ENCODE measurements at places on chromosomes 1 and 21. TPM values are rescaled to one million over a fixed set of nuclear protein-coding genes. Genes with fewer than 3 reads are reported as not detected.

Gene TNNI3K
- not detected for total RNA-seq

Gene OR2G3
- not detected for total RNA-seq

Gene VHLL
- not detected for total RNA-seq

Gene SNX27
- 27.1 TPM for total RNA-seq

Gene RAD54L
- total RNA-seq = 65.0 TPM

Gene MIXL1
- not detected for total RNA-seq

Gene MAB21L3
- not detected for total RNA-seq

Gene TSACC
- not detected for total RNA-seq

Gene AMY1C
- not detected for total RNA-seq

Gene OR2AK2
- not detected for total RNA-seq

Gene F5
- total RNA-seq = 51.1 TPM

Gene RYR2
- 0.02 TPM for total RNA-seq

DNA sequence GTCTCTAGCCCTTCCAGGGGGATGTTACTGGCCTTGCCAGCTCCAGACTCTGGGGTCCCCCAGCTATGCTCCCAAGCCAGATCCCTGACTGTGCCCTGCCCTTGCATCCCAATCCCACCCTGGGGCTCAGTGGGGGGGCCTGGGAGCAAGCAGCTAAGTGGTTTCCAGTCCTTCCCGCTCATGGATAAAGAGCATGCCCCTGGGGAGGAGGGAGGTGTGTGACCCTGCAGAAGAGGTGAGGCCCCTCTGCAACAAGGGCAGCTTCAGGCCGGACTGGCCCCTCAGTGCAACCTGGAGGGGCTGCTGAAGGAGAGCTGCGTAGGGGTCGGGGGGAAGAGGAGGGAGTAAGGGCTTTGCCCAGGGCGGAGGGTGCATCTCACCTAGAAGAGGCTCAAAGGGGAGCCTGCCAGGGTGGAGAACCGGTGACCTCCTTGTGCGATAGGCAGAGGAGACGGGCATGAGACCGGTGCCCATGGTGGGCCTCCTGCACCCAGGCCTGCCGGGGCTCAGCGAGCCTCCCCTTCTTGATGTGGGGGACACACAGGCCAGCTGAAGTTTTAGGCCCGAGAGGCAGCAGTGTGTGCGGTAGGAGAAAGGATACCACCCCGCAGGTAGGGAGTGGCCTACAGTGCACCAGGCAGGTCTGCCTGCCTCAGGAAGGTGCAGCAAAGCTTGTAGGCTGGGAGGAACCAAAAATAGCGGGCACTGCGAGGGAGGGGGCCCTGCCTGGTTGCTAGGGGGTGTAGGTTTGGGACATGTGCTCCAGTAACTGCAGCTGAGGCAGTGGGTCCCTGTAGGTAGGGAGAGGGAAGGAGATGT, 3.1 kb downstream of the OBSCN start:
- DNase-seq = no peak

DNA sequence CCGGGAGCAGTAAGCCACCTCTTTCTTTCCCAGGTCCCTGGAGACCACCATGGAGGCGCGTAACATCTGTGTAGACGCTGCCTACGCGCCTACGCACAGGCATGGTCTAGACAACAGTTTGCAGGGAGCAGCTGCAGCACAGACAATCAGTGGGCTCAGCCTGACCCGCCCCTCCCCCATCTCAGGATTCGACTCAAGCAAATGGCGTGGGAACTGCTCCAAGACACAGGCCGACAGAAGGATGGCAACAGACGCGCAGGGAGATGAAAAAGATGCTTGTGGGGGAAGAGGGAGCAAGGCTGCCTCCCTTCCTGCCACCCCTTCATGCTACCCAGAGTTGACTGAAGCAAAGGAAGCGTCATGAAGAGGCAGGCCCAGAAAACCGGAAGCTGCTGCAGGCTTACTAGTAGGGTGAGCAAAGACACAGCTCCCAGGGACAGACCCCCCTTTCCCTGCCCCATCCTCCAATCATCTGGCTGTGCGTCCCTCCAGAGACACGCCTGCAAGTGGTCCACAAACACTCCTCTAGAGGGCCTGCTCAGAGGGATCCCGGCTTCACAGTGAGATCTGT, 19.5 kb downstream of the STK40 start:
- DNase-seq = peak; percentile 74

GRCh38 chr1:37317870-37318467, 156.4 kb upstream of the ZC3H12A start:
- no peak for DNase-seq

GRCh38 chr1:199976496-199977144, 50.9 kb upstream of the NR5A2 start:
- no peak for DNase-seq

DNA sequence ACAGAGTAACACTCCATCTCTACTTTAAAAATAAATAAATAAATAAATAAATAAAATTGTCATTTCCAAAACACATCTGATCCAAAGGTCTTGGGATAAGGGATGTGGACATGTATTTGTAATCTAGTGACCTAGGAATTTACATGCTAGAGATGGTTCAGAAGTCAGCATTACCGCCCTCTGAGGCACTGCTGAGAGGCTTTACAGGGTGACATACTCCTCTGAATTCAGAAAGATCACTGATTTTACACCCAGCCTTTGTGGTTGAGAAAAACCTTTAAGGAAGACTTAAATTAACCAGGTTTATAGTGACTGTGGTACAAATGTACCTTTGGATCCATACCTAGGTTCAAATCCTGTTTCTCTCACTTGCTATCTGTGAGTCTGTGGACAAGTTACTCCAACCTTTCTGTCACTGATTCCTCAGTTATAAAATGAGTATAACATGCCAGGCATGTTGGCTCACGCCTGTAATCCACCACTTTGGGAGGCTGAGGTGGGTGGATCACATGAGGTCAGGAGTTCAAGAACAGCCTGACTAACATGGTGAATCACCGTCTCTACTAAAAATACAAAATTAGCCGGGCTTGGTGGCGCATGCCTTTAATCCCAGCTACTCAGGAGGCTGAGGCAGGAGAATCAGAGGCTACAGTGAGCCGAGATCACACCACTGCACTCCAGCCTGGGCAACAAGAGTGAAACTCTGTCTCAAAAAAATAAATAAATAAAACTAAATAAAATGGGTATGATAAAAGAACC, 20.1 kb downstream of the OSBPL9 start:
- no peak for DNase-seq

GRCh38 chr21:46160657-46160906, 5.2 kb upstream of the FTCD start:
- DNase-seq = no peak

- no peak for DNase-seq
Measured at GRCh38 chr1:46802901-46803574, 4.2 kb downstream of the CYP4B1 start.

- peak; percentile 93 for DNase-seq
Measured at GRCh38 chr1:26472320-26472900, at the start of gene HMGN2. Gene HMGN2, plus strand, starts transcription at chr1:26472440. Its CDS starts 173 bp downstream, at chr1:26472613.

DNA sequence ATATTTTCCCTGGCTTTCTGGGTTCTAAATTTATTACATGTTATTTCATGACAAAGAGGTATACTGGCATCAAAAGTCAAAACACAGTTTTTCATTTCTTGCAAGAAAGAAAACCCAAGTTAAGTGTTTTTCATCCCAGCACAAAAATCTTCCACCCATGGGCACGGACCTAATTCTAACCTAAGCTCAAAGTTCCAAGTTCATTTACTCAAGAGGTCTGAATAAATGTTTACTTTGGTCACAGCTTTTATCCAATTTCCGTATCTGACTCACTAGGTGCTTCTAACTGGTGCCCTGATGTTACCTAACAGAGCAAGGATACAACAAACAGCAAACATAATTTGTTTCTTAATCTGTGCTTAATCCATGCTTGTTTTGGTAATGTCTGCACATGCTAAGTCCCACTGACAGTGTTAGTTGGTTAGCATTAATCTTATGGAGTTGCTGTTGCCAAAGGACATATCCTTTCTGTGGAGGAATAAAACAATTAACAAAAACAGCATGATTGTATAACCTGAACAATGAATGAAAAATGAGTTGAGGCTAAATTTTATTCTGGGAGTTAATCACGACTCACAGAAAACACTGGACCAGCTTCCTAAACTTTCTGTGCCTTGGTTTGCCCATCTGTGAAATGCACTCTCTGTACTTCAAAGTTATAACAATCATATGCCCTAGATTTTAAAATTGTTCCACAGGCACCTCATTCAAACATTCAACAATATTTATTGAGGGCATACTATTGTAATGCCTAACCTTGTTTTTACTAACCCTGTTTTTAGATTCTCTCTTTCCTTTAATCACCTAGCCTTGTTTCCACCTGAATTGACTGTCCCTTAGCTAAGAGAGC, 4.2 kb upstream of the CHD1L start:
- DNase-seq = no peak

- DNase-seq = peak; percentile 81
Measured at GRCh38 chr1:40980453-40981121, 1.1 kb downstream of the CTPS1 start.

GRCh38 chr1:978069-978834, 3.6 kb downstream of the PERM1 start:
- DNase-seq = no peak

- DNase-seq = no peak
Measured at GRCh38 chr1:240705579-240705978, 93.6 kb upstream of the GREM2 start.

DNA sequence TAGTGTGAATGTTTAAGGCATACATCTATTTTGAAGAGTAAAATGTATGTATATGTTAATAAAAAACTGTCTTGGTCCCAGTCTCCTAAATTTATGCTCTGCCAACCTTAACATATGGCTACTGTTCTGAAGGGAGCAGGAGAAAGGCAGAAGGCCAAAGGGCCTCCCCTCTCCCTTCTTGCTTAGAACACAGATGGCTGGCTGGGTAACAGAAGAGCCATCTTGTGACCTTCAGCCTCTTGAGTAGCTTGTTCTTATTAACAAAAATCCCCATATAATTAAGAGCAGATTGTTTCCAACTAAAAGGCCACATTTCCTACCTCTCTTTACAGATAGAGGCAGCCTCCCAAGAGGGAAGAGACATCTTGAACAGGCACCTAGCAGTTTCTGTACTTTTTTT, 36.1 kb downstream of the EPB41 start:
- no peak for DNase-seq

DNA sequence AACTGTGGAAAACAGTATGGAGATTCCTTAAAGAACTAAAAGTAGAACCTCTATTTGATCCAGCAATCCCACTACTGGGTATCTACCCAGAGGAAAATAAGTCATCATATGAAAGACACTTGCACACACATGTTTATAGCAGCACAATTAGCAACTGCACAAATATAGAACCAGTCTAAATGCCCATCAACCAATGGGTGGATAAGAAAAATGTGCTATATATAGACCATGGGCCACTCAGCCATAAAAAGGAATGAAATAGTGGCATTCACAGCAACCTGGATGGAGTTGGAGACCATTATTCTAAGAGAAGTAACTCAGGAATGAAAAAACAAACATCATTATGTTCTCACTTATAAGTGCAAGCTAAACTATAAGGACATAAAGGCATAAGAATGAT, 105.0 kb upstream of the PGBD5 start:
- DNase-seq = no peak

GRCh38 chr1:230186874-230187273, 119.8 kb downstream of the GALNT2 start:
- DNase-seq = no peak

DNA sequence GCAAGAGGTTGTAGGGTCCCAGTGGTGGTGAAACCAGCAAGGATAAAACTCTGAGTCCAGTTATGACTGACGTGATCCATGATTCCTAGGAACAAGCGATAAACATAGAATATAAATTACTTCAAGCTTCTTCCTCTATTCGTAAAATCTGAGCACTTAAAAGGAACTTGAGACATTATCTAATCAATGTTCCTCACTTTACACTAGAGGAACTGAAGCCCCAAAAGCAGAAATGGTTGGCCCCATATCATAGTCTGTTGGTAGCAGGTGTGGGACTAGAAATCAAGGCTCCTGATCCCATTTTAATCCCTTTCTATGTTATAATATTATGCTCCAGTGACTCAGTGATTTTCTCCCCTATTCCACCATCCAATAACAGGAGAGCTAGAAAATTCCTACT, 21.9 kb upstream of the MNDA start:
- no peak for DNase-seq

DNA sequence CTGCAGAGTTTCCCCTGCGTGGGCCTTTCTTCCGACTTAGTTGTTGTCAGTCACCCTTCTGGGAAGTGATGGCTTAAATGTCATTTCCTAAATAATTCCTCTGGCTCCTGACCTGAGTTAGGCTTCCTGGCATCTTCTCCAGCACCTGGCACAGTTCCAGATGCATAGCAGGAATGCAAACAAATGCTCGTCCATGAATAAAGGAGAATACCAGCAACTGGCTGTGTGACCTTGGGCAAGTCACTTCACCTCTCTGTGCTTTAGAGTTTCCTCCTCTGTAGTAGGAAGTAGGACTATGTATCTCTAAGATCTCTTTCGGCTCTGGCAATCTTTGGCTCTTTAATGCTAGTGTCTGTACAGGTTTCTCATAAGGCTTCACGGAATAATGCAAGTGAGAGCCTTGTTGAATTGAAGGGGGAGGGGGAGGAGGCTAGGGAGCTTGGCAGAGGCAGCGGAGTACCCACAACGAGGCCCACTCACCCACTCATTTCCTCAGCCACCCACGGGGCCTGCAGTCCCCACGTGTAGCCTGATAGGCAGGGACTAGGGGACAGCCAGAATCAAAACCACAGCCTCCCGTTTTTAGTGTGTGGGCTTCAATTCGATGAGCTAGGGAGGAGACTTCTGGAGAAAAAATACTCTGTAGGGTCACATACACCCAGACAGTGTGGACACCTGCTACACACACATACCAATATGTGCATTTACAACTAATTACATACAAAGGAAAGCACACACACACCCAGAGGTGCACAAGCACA, 48.1 kb downstream of the TENT5C start:
- DNase-seq = peak; percentile 72

- DNase-seq = no peak
Measured at GRCh38 chr1:90434460-90434859, 282.6 kb downstream of the BARHL2 start.

DNA sequence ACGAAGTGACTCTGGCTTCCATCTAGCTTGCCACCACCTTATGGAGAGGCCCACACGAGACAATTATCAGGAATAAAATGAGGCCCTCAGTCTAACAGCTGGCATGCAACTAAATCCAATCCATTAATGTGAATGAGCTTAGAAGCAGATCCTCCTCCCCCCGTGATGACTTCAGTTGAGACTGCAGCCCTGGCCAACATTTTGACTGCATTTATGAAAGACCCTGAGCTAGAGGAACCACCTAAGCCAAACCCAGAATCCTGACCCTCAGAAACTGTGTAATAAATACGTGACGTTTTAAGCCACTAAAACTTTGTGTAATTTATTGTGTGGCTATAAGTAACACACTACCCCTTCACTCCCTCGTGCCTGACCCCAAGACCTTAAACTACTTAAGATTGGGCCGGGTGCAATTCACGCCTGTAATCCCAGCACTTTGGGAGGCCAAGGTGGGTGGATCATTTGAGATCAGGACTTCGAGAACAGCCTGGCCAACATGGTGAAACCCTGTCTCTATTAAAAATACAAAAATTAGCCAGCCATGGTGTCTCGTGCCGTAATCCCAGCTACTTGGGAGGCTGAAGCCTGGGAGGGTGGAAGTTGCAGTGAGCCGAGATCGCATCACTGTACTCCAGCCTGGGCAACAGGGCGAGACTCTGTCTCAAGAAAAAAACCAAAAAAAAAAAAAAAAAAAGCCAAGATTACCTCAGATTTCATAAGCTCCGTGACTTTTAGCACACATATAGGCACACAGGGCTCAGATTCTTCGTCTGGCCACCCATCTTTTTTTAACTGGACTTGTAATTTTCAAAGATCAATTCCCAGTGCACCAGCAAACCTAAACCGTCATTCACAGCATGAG, 72.5 kb downstream of the ENAH start:
- no peak for DNase-seq
